Fibroblast of the aortic adventitia (primary cell): ENCODE measurements at places on chromosomes 2 and 18. TPM values are rescaled to one million over a fixed set of nuclear protein-coding genes. Genes with fewer than 3 reads are reported as not detected.
A peak's percentile ranks its signal among the peaks of the same experiment; 100 is the strongest.

DNA sequence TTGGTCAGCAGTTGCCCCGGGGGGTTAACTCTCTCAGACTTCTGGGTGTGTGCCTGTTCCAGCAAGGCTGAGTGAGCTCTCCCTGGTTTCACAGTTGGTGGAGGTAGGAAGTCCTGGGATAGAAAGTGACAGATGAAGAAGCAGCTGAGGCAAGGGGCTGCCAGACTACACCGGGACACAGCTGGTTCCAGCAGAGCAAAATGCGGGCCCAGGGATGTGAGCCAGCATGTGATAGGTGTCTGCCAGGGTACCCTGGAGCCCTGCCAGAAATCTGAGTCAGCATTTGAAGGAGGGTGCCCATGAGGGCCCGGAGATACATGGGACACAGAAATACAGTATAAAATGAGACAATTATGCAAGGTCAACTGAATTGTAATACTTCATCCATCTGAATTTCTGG is 79.3 kb upstream of the LGALSL start:
- DNase-seq, result no peak

DNA sequence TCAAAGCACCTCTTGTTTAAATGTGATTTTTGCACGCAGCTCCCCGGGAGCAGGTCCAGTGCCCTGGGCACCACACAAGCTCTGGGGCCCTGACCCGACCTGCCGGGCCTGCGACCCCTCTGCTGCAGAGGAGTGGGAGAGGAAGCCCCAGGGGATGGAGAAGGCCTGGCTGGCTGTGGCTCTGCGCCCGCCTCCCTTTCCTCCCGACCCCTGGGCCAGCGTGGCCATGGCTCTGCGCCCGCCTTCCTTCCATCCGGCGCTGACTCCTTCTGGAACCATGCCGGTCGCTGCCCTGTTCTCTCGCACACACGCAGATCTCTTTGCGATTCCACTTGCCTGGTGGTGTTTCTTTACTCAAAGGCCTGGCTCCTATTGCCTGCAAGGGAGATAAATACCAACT is 166.5 kb upstream of the SALL3 start:
- no peak for DNase-seq

GRCh38 chr18:75173125-75173432 is 35.9 kb downstream of the PTGR3 start:
- peak; percentile 2 for DNase-seq

GRCh38 chr2:190940454-190940853 is 59.8 kb downstream of the GLS start:
- no peak for DNase-seq

GRCh38 chr2:211429256-211429920 is 873.0 kb downstream of the CPS1 start:
- no peak for DNase-seq

- no peak for DNase-seq
Observed at GRCh38 chr2:47345590-47345924, 57.4 kb upstream of the MSH2 start.

DNA sequence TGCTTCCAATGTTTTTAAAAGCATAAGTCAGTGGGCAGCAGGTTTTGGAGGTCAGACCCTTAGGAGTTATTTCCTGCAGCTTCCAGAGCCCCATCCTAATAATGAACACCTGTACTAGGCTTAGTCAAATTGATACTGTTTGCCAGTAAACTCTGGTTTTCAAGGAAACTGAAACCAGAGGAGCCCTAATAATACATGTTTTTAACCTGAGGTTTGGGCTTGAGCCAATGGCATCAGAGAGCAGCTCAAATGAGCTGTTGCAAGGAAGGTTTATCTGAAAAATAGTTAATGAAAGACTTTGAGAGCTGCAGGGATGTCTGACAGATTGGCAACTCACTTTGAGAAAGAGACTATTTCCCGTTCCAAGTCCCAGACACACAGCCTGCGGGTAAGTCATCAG is 54.6 kb downstream of the DCC start:
- DNase-seq, result no peak

DNA sequence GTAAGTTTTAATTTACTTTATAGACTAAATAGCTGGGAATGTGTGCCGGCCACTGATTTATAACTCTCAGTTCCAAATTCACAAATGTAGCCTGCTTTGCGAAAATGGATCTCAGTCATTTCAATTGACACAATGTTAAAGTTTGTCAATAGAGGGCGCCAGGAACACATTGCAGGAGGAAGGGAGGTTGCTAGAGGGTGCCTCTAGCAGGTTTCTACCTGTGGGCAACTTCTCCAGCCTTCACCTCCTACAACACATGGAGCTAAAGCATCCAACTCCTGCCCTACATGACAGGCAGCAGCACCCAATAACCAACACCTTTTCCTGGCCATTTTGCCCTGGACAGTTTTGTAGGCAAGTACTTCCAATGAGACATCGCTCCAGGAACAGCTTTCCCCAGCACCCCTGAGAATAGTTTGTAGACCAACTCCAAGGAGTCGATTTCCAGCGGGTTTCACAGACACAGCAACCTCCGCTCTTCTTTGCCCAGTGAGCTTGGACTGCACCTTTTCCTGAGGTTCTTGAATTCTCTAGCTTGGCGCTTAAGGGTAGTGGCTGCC is 784.8 kb upstream of the CDH2 start:
- DNase-seq, result peak; percentile 18

GRCh38 chr2:13515254-13515653 is 798.5 kb downstream of the TRIB2 start:
- DNase-seq, result no peak

Gene ANXA4
- total RNA-seq, result 36.9 and 101 TPM in 2 replicates

Gene TFPI
- total RNA-seq, result 72.5 and 596 TPM in 2 replicates

Gene ABCG5
- not detected in 2 replicates for total RNA-seq

Gene STRADB
- 47.6 and 57.6 TPM in 2 replicates for total RNA-seq

Gene ADAM23
- 1.9 and 7.8 TPM in 2 replicates for total RNA-seq

Gene ELOA2
- total RNA-seq, result not detected in 2 replicates

Gene DSG1
- total RNA-seq, result not detected in 2 replicates
